Lung microvascular endothelial cell (primary cell): ENCODE measurements at places on chromosomes 12 and 14. TPM values are rescaled to one million over a fixed set of nuclear protein-coding genes. Genes with fewer than 3 reads are reported as not detected.

GRCh38 chr14:76152333-76152681, 585 bp downstream of the GPATCH2L start:
- DNase-seq, result peak; percentile 94

GRCh38 chr14:68655911-68656316, 137.0 kb downstream of the ZFP36L1 start:
- DNase-seq, result no peak

C14orf180 gene
- not detected in 2 replicates for total RNA-seq

- no peak for DNase-seq
These were observed 50.2 kb upstream of the NCOR2 start for GRCh38 chr12:124617615-124618014.

DNA sequence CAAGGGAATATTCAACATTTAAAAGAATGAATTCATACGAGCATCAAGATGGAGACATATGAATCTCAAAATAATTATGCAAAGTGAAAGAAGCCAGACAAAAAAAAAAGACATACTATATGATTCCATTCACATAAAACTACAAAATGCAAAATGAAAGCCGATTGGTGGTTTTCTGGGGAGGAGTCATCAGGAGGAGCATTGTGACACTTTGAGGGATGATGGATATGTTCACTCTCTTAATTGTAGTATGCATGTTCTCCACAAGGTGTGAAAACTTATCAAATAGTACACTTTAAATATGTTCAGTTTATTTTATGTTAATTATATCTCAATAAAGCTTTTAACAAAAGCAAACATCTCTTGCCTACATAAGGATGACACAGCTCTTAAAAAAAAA, 13.5 kb downstream of the OLR1 start:
- DNase-seq, result no peak

SERPINA10 gene
- total RNA-seq, result not detected in 2 replicates

HOXC11 gene
- not detected in 2 replicates for total RNA-seq

DNA sequence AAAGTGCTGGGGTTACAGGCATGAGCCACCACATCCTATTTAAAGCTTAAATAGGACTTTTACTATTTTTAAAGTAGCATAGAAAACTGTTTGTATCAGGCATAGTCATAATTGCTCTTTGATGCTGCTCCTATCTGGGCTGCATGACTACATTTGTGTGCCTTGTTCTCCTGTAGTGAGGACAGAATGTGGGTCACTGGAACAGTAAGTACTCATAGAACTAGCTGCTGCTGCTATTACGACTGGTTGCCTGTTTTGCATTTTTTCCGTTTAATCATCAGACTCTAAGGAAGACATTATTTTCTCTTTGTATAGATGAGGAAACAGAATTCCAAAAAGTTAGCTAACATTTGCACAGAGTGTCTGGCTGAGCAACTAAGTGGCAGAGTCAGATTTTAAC, 42.8 kb downstream of the ZC3H14 start:
- DNase-seq, result no peak

GRCh38 chr12:2876431-2877046, 435 bp downstream of the FOXM1 start:
- no peak for DNase-seq

GRCh38 chr12:75834591-75834990, 197.0 kb downstream of the PHLDA1 start:
- no peak for DNase-seq

- DNase-seq, result peak; percentile 56
These were observed 1176.7 kb upstream of the SEL1L start for GRCh38 chr14:82710267-82710841.

TAS2R20 gene
- total RNA-seq, result 1.1 and 1.8 TPM in 2 replicates

GRCh38 chr12:52004042-52004648, 2.6 kb upstream of the TAMALIN start:
- DNase-seq, result peak; percentile 77

DNA sequence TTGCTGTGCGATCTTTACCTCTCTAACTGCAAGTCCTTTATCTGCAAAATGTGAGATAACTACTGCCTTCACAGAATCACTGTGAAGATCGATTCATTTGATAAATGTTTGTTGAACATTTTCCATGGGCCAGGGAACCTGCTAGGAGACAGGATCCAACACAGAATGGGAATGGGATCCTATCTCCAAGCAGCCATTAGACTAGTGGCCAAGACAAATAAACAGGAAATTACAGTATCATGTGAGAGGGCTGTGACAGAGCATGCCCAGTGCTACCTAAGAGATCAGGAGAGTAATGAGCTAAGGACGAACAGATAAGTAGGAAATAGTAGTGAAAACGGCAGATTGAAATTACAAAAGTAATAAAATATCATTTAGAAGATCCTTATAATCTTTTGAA, 105.7 kb downstream of the GRIN2B start:
- DNase-seq, result no peak

- no peak for DNase-seq
These were observed 3.8 kb downstream of the SERPINA3 start for GRCh38 chr14:94615823-94616570.

GRCh38 chr12:125254856-125255255, 189.6 kb downstream of the AACS start:
- no peak for DNase-seq

- no peak for DNase-seq
These were observed 30.4 kb upstream of the CHGA start for GRCh38 chr14:92892589-92892988.

DNA sequence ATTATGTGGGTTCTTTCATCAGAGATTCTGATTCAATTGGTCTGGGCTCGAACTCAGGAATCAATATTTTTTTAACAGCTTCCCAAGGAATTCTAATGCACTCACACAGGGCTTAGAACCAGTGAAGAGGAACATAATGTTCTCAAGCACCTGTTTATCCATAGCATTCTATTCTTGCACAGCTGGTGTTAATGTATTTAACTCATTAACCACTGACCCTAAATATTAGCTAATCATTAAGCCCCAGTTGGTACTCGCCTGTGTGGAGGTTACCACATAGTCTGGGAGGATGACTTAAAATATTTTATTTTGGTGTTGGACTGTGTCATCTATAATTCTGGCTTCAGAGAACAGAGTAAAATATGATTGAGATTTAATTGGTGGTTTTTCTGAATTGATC, 45.3 kb downstream of the LRP6 start:
- no peak for DNase-seq

GRCh38 chr14:100568164-100568997, 18.8 kb downstream of the BEGAIN start:
- DNase-seq, result no peak

DNA sequence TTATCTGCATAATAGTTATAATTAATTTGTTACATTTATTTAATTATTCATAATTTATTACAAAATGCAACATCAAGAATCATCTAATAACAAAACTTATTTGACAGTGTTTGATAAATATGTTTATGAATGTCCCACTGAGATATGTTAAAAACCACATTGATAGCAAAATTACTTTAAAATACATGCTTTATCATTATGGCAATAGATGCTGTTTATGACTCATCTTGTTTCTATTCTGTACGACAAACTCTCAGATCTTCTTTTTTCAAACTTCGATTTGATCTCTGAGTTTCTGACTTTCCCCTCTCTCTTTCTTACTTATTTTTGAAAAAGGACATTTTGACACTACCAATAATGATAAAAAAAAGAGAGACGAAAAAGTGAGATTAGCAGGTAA, 56.8 kb upstream of the LRRK2 start:
- DNase-seq, result no peak

- no peak for DNase-seq
These were observed 898.1 kb downstream of the GALC start for GRCh38 chr14:87094913-87095312.

DNA sequence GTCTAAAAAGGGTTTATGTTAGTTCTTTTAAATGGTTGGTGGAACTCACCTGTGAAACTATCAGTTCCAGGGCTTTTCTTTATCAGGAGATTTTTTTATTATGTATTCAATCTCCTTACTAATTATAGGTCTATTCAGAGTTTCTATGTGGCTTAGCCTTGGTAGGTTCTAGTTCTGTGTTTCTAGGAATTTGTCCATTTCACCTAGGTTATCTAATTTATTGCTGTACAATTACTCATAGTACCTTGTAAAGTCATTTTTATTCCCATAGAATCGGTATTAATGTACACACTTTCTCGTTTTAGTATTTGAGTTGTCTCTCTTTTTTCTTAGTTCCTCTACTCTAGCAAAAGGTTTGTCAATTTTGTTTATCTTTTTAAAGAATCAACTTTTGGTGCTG, 59.0 kb downstream of the BORCS5 start:
- DNase-seq, result no peak

DNA sequence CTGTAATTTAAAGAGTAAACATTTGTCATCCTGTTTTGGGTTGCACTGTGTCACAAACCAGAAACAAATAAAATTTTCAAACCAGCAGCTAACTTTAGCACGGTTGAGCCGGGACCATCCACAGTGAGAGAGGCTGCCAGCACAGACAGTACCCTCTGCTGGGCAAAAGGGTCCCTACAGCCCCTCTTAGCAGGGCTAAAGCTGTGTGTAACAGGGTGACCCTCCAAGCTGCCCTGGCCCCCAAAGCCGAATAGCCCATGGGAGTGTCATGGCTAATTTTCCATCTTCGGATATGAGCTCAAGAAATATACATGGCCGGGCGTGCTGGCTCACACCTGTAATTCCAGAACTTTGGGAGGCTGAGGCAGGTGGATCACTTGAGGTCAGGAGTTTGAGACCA, 157.1 kb upstream of the GRIN2B start:
- no peak for DNase-seq

ALX1 gene
- total RNA-seq, result under 0.01 TPM in 1 of 2 replicates, not detected in the other

DNA sequence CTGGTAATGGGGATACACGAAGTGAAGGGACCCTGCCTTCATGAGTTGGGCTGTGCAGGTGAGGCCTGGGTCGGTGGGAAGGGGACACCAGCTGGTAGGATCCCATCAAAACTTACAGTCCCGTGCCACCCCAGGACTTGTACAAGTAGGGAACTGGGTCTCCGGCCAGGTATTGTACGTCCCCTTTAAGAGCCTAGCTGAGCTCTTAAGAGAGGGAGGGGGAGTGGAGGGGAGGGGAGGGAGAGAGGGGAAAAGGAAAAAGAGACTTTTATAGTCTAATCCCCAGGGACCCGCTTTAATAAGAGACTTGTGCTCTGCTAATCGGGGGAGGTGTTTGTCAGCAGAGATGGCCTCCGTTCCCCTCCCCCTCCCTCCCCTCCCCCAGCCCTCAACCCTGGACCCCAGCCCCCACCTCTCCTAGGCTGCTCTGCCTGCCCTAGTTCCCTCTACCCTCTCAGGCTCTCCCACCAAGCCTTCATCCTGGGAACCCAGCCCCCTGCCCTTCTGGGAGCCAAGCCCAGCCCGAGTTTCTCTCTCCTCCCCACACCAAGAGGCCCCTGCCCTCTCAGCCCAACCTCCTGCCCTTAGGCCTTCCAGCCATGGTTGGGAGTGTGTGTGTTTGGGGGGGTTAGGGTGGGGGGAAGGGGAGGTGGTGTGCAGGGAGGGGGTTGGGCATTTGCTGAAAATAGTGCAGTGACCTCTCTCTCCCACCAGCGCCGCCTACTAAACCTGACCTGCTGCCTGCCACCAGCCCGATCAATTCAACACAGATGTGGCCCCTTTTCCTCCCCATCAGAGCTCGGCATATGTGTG, 2.6 kb downstream of the GDF11 start:
- DNase-seq, result no peak

GRCh38 chr12:76206039-76206676, 121.7 kb upstream of the NAP1L1 start:
- DNase-seq, result no peak

DNA sequence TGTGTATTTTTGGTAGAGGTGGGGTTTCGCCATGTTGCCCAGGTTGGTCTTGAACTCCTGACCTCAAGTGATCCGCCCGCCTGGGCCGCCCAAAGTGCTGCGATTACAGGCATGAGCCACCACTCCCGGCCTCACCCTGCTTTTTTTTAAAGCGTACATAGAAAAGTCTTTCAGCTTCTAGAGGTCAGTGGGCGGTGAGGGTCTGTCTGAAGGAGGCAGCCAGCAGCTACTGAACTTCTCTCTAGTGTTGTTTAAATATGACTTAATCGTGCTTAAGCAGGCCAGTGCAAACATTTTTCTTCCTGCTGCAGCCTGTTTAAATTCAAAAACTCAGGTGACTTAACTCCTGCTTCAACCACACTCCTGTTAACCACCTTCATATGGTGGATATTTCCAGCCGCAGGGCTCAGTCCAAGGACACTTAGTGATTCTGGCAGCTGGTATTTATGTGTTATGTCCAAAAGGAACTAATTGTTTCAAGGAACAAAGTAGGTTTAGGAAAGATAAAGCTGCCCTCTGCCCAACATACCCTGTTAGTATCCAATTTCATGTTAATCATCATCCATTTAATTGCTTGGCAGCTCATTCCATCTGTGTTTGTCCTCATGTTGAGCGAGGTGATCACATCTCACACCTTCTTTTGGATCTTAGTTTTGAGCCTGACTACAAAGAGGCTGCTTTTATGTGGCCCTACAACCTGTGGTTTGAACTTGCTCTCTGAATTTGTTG, 2.0 kb downstream of the PRKAB1 start:
- DNase-seq, result no peak

- DNase-seq, result no peak
These were observed 18.0 kb upstream of the OR4K5 start for GRCh38 chr14:19902409-19902808.

PTHLH gene
- total RNA-seq, result under 0.01 and 0.22 TPM in 2 replicates

MYF5 gene
- total RNA-seq, result not detected in 2 replicates

MANSC4 gene
- not detected in 2 replicates for total RNA-seq

- DNase-seq, result no peak
These were observed 33.4 kb upstream of the VSX2 start for GRCh38 chr14:74205882-74206281.
